ENCODE measurements at places on chromosomes 1 and 21. TPM values are rescaled to one million over a fixed set of nuclear protein-coding genes. Genes with fewer than 3 reads are reported as not detected.

- peak; percentile 58 for DNase-seq
Measured at GRCh38 chr1:165369255-165369848, 12.8 kb upstream of the LMX1A start.

- DNase-seq, result no peak
Measured at GRCh38 chr1:211493876-211494653, 2.1 kb upstream of the RD3 start.

DNA sequence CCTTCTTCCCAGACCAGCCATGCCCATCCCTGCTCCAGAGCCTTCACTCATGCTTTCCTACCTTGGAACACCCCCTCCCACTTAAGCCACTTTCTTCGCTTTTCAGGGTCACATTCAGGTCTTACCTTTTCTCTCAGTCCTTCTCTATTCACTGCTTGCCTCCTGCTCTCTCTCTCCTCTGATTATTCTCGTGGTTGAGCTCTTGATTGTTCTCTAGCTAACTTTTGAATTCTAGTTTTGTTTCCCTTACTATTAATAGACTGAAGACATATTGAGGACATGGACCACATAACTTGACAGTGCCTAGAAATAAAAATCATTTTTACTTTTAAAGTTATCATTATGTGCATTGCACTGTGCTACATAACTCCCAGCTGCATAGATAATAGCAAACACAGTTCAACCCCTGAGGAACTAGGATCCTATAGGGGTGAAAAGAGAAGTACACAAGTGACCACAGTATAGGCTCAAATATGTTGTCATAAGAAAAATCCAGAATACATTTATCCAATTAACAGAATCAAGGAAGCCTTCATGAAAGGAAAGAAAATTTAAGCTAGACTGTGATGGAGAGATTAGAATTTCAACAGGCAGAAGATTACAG is 21.5 kb downstream of the INSL5 start:
- DNase-seq, result no peak

GRCh38 chr1:97074771-97075170 is 353.2 kb downstream of the PTBP2 start:
- DNase-seq, result no peak

- DNase-seq, result no peak
Measured at GRCh38 chr1:160365325-160365724, 1.5 kb upstream of the NHLH1 start.

GRCh38 chr1:41547781-41548560 is 63.5 kb upstream of the EDN2 start:
- no peak for DNase-seq

GRCh38 chr1:168163670-168164069 is 15.1 kb upstream of the TIPRL start:
- DNase-seq, result no peak

DNA sequence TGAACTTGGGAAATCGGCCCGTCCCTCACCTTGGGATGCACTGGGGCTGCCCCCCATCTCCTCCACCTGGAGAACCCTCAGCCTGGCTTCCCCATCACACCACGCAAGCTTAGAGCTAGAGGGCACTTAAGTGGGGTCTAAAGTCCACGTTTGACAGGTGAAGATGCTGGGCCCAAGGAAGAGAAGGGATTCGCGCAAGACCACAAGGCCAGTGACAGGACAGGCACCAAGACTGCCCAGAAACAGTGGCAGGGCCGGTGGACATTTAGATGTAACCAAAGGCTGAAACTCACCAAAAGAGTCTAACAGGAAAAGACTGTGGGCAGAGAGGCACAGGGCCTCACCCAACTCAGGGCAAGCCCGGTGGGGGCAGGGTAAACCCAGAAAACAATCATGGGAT is 130.8 kb upstream of the EDN2 start:
- no peak for DNase-seq

GRCh38 chr21:27515676-27516075 is 548.8 kb upstream of the ADAMTS5 start:
- DNase-seq, result no peak

GRCh38 chr1:202580619-202581018 is 129.6 kb downstream of the SYT2 start:
- no peak for DNase-seq

DNA sequence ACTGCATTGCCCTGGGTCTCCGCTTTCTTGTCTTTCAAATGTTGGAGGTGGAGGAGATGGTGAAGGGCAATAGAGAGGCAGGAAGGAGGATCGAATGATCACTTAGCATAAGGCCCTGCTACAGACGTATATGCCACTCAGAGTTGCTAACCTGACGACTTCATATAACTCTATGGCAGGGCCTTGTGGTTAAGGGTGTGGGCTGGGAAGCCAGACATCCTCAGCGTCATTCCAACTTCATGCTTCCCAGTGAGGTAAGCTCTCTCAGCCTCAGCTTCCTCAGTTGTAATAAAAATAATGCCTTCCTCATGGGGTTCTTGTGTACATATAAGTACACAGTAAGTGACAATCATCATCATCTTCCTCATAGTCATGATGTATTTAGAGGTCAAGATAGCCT is 54.6 kb downstream of the CASQ2 start:
- DNase-seq, result no peak

DNA sequence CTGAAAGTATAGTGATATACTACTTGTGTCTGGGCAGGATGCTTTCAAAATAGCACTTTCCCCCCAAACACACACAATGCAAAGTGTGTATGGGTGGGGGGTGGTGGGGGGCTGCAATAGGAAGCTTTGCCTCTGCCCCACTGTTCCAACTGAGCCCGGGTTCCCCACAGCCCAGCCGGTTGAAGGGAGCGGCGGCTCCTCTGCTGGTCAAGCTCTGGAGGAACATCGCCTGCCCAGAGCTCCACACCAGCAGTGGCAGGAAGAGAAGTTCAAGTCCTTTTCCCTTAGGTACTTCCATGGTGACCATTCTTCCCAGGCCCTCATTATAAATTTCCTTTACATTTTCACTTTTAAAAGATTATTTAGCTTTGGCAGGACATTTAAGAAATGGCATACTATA is 74.9 kb downstream of the CAPZB start:
- DNase-seq, result no peak

DNA sequence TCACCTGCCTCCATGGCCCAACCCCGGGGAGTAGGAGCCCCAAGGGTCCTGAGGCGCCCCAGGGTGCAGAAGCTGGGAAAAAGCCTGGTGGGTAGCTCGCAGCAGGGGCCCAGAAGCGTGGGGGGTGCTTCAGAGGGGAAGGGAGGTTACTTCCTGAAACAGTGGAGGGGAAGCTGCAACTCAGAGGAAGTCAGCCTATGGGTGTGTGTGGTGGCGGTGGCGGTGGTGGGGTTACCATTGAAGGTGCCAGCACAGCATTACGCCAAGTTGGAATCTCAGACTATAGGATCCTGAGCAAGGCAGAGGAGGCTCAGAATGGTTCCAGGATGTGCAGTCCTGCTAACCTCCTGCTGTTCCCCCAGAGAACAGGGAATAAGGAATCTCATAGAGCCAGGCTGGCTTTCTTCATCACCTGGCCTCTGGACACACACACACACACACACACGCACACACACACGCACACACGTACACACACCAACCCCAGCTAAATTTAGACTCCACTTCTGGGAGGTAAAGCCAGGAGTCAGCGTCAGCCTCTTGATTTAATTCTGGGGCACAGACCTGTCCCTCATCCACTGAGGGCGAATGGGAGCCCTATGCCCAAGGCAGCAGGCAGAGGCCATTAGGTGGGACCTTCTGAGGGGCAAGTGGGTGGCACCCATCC is 1.3 kb downstream of the DENND4B start:
- no peak for DNase-seq

- peak; percentile 96 for DNase-seq
Measured at GRCh38 chr1:59814180-59814900, 409 bp upstream of the HOOK1 start.

GRCh38 chr1:111052246-111052645 is 87.6 kb downstream of the DRAM2 start:
- no peak for DNase-seq

GRCh38 chr1:166470014-166470413 is 303.2 kb upstream of the FAM78B start:
- DNase-seq, result no peak

DNA sequence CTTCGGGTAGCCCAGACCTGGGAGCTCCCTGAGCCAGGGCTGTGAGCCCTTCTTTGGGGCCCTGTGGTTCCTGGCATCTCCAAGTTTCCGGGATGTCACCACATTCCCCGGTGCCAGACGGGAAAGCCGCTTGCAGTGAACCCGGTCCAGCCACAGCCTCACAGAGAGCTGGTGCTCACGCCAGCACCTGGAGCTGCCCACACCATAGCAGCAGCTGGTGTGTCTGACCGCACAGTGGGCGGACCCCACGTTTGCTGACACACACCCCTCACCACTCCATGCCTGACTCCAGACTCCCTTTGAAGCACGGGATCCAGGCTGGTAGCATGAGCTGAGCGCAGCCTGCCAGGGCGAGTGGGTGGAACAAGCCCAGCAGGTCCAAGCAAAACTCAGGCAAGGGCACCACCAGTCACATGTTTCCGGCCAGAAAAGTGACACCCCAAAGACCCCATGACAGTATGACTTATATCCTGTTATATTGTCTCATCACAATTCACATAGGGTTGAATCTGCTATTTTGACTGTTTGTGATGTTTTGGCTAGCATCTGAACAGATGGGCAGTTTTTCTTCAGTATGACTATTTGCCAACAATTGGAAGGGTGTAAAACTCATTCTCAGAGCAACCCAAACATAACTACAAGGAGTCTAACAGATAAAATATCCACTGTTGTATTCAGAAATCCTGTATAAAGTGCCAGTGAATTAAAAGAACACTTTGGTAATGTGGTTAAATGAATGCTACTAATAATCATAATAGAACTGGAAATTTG is 285.4 kb downstream of the SMYD3 start:
- DNase-seq, result no peak

DNA sequence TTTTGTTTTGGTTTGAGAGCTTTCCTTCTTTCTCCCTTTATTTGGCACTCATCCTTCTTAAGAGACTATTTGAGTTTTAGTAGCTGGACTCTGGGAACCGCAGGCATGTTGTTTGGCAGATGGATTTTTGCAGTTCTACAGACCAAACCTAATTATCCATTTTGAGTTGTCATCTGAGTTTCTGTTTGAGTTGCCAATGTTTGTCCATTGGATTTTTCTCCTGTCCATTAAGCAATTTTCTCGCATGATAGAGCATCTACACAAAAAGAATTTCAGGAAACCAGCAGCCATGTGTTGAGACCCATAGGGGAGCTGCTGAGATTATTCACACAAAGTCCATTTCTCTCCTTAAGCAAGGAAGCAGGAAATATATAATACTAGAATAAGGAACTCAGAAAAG is 17.2 kb upstream of the CXADR start:
- DNase-seq, result no peak

GRCh38 chr1:109719337-109719837 is 7.3 kb downstream of the GSTM5 start:
- no peak for DNase-seq

DNA sequence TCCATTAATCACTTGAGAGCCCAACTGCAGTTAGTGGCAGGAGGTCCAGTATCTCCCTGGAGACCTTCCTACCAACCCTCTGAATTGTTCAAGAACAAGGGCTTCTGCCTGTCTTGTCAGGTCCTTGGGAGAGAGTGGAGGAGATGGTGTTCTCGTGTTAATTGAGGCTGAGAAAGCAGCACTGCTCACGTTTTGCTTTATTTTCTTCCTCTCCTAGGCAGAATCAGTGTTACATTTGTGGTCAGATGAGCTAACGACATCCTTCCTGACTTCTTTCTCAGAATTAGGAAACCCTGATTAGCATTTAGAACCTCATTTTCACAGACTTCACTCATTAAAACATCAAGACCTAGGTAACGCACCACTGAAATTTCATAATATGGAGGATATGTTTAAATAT is 26.4 kb upstream of the LRIG2 start:
- DNase-seq, result no peak

DNA sequence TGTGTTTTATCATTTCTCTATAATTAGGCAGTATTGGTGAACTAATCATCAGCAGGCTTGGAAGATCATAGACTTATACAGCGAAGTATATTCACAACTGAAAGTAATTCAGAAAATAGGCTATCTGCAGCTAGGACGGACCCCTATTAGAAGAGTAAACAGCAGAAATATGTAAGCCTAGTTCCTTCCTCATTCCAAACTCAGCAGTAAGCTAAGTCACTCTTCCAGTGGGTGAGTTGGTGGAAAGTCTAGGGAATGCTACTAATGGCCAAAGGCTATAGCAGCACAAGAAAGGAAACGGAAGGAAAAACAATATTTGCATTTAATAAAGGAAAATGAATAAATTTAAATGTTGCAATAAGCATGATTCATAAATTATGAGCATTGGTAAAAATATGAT is 918.1 kb upstream of the TMPRSS15 start:
- DNase-seq, result no peak

GRCh38 chr1:65812065-65812464 is 19.4 kb downstream of the PDE4B start:
- DNase-seq, result no peak

GRCh38 chr21:43652616-43653015 is 6.7 kb downstream of the HSF2BP start:
- no peak for DNase-seq

GRCh38 chr1:228922722-228923376 is 187.6 kb downstream of the RHOU start:
- DNase-seq, result no peak

DNA sequence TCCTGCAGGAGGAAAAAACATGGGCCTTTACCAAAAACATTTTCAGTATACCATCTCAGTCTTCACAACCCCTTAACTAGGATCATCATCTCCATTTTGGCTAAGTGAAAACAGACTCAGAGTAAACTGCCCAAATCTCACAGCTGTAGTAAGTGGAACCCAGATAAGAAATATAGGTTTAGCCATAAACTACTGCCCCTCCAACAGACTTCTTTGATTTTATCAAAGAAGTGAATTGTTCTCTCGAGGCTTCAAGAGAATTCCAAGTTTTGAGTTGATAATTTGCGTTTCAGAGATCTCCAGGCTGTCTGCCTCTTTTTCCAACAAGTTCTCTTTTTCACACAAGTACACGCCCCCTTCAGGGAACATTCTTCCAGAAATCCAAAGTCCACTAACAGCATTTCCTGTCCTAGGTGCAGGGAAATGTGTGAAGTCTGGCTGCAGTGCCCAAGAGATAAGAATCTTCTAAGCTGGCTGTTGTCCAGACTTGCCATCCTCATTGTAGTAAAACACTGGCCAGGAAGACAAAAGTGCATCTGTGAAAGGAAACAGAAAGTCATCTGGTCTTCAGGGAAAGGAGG is 30.8 kb downstream of the RNF19B start:
- DNase-seq, result peak; percentile 83

DNA sequence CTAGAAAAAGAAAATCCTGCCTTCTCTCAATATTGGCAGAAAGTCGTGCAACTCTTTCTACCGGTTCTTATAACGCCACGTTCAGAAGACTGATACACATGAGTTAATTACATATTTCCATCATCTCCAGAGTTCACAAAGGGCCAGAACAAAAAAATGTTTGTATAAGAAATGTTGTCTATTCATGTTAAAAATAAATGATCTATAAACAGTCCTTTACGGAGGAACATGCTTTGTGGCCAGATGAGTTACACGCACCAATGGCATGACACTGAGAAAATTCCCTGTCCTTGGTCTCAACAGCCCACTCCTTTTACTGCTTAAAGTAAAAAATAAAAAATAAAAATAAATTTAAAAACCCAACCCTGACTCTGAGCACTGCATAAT is 29.5 kb downstream of the C2CD2 start:
- DNase-seq, result no peak

The GJC2 gene
- total RNA-seq, result 0.22 TPM

The LCE3D gene
- not detected for total RNA-seq

The S100A7A gene
- not detected for total RNA-seq

The UBXN10 gene
- total RNA-seq, result 0.39 TPM

The SLC6A9 gene
- 0.79 TPM for total RNA-seq

The TRAF5 gene
- total RNA-seq, result 0.59 TPM

The PAPPA2 gene
- total RNA-seq, result 3.1 TPM

The MRPL39 gene
- 19.8 TPM for total RNA-seq

The ZNF648 gene
- 0.39 TPM for total RNA-seq

The MAGOH gene
- 19.7 TPM for total RNA-seq

The KRTAP10-1 gene
- total RNA-seq, result not detected
